T-helper 9 cell (primary cell): ENCODE measurements at places on chromosomes 1 and 21.

- no peak for DNase-seq
Measured at GRCh38 chr1:81540216-81540615, 260.5 kb upstream of the ADGRL2 start.

DNA sequence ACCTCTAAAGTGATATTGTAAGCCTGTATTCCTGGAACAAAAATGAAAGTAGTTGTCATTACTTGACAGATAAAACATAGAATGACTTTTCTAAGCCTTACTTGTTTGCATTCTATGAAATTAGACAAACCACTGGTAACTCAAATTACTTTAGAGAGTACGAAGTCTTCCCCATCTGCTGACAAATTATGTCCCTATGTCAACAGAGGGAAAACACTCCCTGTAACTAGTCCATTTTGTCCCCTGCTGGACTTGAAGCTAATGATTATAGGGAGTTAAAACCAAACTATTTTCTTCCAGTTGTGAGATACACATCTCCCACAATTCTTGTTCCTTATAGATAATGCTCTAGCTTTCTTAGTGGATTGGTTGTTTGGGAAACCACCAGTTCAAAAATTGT, 39.6 kb downstream of the GREM2 start:
- DNase-seq: no peak

DNA sequence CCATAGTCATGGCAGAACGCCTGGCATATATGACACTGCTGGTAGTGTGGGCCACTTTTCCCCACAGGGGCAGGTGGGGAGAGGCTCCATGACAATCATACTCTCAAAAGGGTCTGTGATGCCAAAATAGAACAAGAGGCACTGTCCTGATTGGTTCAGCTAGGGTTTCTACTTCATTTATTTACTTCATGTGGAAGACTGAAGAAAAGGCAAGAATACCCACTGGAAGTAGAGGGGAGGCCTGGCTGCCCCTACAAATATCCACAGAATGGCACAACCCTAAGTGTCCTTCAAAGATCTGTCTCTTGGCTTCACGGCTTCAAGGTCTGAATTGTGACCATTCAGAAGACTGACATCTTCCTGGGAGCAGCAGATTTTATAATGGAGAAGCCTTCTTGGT, 4.5 kb upstream of the SFT2D2 start:
- no peak for DNase-seq

DNA sequence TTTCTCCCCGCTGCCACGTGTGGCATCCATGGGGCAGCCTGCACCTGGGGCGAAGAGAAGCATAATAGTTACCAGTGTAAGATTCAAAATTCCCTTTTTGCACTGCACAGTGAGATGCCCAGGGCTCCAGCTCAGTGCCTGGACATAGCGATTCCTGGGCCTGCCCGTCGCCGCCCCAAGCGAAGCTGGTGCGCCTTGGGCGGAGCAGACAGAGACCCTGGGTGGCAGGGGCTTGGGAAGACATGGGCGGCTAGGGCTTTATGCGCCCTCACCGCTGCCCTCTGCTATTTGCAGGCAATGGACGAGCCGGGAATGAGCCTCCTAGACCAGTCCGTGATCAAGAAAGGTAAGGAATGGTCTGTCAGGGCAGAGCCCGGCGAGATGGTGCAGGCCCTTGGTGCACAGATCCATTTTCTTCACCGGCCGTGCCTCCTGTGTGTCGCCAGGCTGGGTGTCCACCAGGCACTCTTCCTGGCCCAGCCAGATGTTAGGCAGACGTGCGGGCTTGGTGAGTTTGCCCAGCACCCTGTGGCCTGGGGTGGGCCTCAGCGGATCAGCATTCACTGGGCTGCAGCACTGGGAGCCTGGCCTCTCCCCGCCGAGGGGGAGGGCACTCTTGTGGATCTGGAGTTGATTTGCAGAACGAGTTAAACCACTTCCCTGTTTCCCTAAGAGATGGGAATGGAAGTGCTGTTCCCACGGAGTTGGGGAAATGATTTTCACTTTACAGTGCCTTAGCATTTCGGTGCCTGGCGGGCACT, 1.7 kb downstream of the TFAP2E start:
- DNase-seq: no peak

DNA sequence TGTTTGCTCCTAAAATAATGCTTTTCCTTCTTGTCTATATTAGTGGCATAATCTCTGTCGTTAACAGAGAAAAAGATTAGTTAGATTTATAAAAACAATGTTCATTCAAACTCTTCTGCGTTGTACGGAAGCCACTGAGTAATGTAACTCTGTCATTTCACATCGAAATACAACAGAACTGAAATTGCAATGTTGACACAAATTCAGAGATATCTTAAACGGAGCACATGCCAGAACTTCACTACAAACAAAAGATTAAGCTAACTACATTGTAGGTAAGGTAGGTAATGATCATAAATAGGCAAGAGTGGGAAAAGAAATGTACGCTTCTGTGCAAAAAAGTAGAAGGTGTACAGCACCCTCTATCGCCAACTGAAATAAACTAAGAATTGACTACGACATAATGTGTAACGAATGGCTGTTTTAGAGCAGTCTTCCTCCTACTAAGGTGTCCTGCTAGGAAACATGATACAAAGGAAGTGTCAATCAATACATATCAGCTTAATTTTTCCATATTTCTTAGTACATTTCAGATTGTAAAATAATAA, 56.6 kb downstream of the PCNX2 start:
- DNase-seq: no peak

GRCh38 chr1:184595596-184595995, 159.1 kb downstream of the EDEM3 start:
- DNase-seq: no peak

DNA sequence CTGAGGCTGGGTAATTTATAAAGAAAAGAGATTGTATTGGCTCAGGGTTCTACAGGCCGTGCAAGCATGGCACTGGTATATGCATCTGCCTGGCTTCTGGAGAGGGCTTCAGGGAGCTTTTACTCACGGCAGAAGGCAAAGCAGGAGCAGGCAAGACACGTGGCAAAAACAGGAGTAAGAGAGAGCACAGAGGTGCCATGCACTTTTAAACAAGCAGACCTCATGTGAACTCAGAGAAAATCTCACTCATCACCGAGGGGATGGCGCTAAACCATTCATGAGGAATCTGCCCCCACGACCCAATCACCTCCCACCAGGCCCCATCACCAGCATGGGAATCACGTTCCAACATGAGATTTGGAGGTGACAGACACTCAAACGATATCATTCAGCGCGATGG, 400.7 kb upstream of the RUNX1 start:
- no peak for DNase-seq
